ENCODE measurements at places on chromosomes 5 and 9.

- no peak for DNase-seq
Measured at GRCh38 chr9:93624977-93625376, 48.6 kb downstream of the PHF2 start.

DNA sequence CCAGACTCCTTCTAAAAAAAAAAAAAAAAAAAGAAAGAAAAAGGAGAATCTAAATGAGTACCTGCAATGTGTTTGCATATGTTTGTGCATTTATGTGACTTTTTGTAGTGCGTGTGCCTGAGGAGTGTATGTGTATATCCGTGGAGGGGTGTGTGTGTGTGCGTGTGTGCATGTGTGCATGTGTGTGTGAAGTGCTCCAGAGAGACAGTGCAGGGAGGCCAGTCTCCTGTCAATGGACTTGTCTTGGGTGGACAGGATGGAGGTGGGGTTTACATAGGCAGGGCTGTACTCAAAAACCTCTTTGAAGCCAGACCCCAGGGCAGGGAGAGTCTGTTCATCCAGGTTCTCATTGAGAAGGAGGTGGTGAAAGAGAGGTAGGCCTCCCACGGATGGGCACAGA is 87.1 kb upstream of the MVB12B start:
- no peak for DNase-seq

DNA sequence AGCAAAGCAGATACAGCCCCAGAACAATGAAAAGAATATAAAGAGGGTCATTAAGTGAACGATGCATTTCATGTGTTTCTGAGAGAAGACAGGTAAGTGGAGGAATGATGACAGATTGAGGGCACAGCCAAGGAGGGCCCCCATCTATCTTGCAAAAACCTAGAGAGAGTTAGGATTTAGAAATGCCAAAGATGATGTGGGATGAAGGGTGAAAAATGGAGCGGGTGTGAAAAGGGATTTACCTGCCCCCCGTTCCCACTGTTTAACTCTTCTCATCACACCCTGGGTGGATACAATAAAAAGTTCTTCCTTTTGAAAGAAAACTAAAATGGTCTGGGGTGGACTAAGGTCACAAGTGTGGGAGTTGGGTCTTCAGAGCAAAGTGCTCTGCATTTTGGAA is 18.5 kb upstream of the PPP2R2B start:
- DNase-seq, result no peak

- DNase-seq, result no peak
Measured at GRCh38 chr5:29924107-29924506, 1269.4 kb upstream of the CDH6 start.

GRCh38 chr5:126044111-126044668 is 379.0 kb upstream of the GRAMD2B start:
- DNase-seq, result no peak

DNA sequence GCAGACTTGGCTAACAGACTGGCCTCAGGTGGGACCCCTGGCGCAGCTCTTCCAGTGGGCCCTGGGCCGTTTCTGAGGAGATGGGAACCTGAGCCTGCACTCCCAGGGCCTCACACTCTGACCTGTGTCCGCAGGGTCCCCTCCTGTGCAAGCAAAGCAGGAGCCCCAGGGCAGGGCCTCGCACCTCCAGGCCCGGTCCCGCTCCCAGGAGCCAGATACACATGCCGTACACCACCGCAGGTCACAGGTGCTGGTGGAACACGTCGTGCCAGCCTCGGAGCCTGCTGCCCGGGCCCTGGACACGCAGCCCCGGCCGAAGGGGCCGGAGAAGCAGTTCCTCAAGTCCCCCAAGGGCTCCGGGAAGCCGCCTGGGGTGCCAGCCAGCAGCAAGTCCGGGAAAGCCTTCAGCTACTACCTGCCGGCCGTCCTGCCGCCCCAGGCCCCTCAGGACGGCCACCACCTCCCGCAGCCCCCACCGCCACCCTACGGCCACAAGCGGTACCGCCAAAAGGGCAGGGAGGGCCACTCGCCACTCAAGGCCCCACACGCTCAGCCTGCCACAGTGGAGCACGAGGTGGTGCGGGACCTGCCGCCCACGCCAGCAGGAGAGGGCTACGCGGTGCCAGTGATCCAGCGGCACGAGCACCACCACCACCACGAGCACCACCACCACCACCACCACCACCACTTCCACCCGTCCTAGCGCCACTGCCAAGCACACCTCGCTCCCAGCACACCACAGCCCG is 29.2 kb downstream of the NKD2 start:
- DNase-seq, result no peak

- DNase-seq, result no peak
Measured at GRCh38 chr5:171953860-171954701, 52.4 kb downstream of the FBXW11 start.

- no peak for DNase-seq
Measured at GRCh38 chr9:84993105-84993504, 323.6 kb downstream of the NTRK2 start.

All from adrenal gland (tissue), 19 donors.